Stimulated activated CD4-positive, alpha-beta T cell treated with anti-CD3 and anti-CD28 coated beads, Interleukin-12 subunit alpha, Interleukin-12 subunit beta, amount 100 ng/mL, for 4 hours (primary cell): ENCODE measurements at places on chromosomes 11 and 22.
A peak's percentile ranks its signal among the peaks of the same experiment; 100 is the strongest.

DNA sequence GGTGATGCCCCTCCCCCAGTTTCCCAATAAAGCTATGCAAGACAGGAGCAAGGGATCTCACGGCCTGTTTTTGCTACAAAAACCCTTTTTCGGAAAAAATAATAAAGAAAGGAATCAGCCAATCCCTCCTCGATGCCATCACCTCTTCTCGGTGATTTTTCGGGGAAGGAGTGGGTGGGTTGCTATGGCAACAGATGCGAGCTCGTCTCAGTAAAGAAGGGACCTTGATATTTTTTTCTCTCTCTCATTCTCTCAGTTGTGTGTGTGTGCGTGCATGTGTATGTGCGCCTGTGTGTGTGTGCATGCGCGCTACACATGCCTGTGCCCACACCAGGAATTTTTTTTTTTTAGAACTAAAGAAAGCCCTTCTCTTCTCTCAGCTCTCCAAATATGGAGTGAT lies 3.8 kb upstream of the NPAS4 start:
- no peak for DNase-seq

GRCh38 chr11:1889941-1890855 lies 1.5 kb downstream of the PRR33 start:
- DNase-seq = no peak

DNA sequence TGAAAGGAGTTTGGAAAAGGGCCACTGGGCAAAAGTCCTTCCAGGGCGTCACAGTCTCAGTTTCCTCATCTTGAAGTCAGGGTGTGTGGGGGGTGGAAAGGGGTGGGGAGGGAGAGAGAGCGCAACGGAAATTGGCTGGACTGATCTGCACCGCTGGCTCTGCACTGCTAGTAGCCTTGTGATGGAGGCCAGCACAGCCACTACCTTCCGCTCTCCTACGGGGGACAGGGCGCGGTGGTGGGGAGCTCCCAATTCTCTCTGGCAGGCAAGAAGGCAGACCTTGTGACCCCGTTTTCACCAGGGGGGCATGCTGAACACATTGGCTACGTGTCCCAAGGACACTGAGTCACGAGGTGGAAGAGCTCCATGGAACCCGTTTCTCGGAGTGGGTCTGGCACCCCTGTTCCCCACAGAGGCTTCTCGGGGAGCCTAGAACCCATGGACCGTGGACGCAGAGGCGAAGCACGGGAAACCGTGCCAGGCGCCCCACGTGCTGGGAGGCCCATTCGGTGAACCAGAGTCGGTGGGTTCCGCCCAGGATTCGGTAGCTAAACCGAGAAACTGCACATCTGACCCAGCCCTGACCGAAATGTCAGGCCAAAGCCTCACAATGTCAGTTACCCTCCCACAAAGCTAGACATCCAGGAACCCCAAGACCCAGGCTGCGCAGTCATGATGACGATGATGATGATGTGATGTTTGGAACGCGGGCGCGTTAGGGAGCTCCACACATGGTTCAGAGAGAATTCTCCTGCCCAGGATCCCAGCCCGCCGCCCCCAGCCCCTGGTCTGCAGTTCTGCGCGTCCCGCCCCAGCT lies 28.3 kb upstream of the WNT11 start:
- peak; percentile 43 for DNase-seq

DNA sequence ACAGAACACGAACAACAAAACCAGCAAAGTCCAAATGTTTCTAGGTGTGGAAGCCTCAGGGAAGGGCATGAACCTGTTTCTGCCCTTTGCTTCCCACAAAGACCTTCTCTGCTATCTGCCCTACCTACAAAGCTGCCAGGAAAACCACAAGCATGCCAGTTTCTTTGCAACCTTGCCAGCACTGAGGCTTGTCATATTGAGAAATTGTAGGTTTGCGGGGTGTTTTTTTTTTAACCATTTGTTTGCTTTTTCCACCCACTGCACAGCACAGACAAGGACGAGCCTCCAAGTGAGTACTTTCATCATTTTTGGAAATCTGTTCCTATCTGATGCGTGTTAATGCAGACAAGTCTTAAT lies 12.8 kb downstream of the PARVG start:
- no peak for DNase-seq

DNA sequence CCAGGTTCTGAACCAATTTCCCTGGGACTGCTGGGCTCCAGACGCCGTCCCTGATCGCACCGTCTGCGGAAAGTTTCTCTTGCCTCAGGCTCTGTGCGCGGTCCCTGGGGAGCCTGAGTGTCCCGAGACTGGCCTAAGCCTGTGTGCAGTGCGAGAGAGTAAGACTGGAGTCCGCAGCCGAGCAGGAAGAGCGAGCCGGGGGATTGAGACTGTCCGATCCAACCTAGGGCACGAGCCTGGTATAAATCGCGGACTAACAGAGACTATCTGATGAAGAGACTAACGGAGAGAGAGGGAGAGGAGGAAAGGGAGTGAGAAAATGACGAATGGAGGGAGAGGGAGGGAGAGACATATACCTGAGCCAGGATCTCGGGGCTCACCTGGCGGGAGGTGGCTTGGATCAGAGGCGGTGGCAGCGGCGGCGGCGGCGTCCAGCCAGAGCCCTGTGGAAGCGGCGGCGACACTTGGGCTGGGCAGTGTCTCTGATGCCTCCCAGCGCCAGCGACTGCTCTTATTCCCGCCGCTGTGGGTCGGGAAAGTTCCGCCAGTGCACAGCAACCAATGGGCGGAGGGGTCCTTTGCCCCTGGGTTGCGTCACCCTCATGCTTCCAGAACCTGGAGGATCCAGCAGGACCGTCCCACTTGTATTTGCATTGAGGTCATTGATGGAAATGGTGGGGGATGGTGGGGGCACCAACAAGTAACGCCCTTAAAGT lies at the start of gene CALCA:
TSS of gene CALCA (minus strand) at position 487 of the 716 bp plus-strand sequence. CDS start 1,159 bp downstream, outside the sequence.
- no peak for DNase-seq

- DNase-seq = no peak
Observed at GRCh38 chr22:33922349-33922681, 2.0 kb upstream of the LARGE1 start.

GRCh38 chr22:36873614-36874308 lies 13.0 kb downstream of the NCF4 start:
- no peak for DNase-seq

GRCh38 chr11:8257003-8257664 lies 6.5 kb downstream of the LMO1 start:
- DNase-seq = no peak

DNA sequence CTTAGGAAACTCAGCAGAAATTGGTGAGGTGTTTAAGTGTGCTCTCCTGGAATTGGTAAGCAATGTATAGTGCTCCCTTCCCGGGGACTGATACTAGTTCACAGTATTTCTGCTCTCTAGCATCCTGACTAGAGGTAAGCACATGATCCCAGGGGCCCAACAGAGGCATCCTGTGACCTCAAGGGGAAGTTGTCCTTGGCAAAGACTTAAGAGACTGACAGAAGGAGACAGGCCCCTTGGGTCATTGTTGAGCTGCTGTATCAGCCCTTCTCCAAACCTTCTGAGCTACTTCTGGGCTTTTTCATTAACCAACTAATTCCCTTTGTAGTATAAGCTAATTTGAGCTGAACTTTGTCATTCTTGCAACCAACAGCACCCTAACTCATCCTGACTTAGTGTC lies 4.3 kb upstream of the TBC1D22A start:
- no peak for DNase-seq

DNA sequence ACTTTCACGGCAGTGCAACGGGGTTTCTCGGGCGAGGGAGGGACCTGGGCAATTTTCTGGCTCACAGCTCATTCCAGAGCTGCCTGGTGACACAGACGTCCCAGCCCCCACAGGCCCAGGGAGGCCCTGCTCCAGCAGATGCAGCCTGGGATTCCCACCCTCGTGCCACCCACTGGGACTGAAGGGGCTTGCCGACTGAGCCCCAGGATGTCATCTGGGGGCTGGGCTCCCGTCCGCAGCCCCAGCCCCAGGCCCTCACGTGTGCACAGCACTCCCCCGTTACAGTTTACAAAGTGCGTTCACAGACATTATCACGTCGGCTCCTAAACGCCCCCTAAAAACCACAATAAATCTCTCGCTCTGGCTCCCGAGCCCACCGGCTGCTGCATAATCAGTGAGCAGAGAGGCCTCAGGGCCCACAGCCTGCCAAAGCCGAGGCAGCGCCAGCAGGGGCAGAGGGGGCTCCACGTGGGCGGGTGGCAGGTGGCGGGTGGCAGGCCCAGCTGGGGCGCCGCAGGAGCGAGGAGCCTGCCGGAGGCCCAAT lies 76.9 kb upstream of the TCF20 start:
- no peak for DNase-seq
